Stimulated activated CD8-positive, alpha-beta memory T cell treated with anti-CD3 and anti-CD28 coated beads, Interleukin-4, amount 100 ng/mL, for 4 hours (primary cell): ENCODE measurements at places on chromosomes 7 and 10.

DNA sequence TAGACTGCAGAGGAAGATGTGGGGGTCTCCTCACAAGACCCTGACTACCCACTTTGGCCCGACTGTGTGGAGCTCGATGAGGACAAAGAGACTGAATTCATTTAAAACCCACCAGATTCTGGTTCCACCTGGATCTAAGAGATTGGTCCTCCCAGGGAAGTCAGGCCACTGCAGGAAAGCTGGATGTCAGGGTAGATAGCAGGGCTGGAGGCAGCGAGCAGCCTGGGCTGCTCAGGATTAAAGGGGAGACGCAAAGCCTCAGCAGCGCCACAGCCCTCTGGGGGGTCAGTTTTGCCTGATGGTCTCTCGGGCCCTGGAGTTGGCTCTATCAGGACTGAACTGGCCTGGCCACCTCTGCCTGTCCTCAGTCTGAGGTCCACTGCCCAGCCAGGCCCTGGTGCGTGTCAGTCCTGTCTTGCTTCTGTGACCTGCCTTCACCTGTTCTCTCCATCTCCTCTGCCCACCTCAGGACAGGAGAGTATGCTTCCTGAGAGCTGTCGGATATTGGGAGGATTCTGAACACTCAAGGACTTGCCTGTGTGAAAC, 12.2 kb upstream of the KLRG2 start:
- no peak for DNase-seq

DNA sequence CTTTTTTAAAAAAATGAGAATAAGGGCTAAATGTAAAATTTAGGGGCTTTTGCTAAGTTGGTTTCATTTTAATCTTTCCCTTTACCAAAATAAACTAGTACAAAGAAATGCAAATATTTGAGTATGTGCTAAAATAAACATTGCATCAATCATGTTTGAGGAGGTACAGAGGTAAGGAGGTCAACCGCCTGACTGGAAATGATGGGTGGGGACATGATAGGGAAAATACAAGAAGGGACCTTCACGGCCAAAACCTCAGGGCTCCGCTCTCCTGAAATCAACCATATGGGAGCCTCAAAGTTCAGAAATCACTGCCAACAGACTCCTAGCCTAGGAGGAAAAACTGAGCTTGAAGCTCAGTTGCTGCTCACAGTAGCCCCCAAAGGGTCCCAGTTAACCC, 207.6 kb downstream of the AHR start:
- DNase-seq: no peak

- no peak for DNase-seq
These were observed 54.5 kb downstream of the GBF1 start for GRCh38 chr10:102299873-102300272.

DNA sequence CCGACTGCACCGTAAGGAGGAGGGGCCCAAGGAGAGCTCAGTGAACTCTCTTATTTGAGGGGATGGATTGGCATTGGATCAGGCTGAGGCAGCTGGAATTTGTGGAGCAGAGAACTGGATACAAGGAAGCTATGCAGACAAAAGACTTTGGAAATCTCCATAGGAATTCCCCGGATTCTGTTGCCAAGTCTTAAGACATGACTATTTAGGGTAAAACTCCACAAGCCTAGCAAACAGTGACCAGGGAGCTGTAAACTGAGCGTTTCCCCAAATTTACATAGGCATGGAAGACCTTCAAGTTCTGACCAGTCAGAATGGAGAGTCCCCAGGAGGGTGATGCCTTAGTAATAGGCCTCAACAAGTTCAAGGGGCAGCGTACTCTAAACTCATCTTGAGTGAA, 82.5 kb upstream of the PCBD1 start:
- no peak for DNase-seq

DNA sequence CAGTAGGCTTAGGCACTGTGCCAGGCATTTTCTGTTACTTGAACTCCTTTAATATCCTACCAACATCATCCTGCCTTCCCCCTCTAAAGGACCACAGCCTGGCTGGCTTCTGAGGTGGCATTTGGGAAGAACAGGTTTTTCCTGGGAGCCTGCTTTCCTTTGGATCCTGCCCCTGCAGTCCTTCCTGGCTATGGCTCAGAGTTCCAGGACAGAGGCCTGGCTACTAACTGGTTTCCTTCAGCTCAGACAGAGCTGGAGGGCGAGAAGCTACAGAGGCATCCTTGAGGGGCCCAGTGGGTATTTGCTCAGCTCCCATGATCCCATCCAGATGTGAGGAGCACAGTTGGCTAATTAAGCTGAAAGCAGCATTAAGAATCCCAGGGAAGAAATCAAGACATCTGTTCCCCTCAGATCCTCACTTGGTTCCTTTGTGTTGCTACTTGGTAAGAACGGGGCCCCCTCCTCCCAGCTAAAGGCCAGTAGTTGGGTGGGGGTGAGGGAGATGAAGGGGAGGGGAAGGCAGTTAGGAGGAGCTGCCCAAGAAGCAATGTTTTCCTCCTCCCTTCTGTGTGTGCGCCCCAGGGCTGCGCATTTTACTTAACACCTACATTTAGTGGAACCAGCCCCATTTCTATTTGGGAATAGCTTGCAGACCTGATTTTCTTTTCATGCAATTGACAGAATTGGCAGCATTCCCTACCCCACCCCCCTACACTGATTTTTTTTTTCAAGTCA, 142.6 kb upstream of the SORCS3 start:
- no peak for DNase-seq

GRCh38 chr7:55172161-55172560, 153.3 kb downstream of the EGFR start:
- DNase-seq: no peak
